ENCODE measurements at places on chromosomes 4 and X.

DNA sequence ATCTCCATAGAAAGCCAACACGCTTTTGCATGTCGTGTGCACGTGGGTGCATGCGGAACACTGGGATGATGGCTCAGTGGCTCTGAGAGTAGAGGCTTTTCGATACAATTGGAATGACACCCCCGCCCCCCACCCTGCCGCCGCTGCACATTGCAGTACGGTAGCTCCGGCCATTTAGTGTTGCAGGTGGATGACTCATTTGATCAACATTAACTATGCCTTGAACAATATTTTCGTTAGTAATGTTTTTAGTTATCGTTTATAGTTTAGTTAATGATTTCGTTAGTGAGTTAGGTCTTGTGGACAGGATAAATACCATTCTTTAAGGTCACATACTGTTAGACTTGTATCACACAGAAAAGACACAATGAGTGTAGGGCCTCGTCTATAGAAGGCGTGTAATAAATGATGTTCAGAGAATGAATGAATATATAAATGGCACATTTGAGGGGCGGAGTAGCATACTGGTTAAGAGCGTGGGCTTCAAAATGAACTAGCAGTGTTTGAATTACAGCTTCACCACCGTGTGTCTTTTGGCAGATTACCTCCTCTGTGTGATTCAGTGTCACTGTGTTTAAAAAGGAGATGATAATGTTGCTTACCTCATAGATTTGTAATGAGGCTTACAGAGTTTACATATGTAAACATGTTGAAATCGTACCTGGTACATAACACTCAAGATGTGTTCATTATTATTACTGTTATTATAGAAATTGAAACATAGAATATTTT lies 67.2 kb upstream of the TENM3 start:
- DNase-seq: no peak

DNA sequence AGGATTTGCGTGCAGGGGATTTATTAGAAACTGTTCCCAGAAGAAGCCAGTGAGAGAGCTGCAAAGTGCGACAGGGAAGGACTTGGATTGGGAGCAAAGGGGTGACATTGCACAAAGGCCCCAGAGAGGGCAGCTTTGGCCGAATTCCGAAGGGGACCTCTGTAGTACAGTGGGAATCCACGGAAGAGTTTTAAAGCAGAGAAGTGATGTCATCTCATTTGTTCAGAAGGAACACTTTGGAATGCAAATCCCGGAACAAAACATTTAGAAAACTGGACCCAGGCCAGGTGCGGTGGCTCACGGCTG lies 71.7 kb downstream of the FAM184B start:
- no peak for DNase-seq

GRCh38 chr4:127856196-127856812 lies 24.4 kb upstream of the PLK4 start:
- DNase-seq: no peak

GRCh38 chr4:111537165-111537564 lies 608.1 kb upstream of the FAM241A start:
- no peak for DNase-seq

- DNase-seq: no peak
These were observed 395.3 kb upstream of the PITX2 start for GRCh38 chr4:111018216-111018615.

GRCh38 chr4:87258677-87259076 lies 38.3 kb upstream of the KLHL8 start:
- DNase-seq: no peak

DNA sequence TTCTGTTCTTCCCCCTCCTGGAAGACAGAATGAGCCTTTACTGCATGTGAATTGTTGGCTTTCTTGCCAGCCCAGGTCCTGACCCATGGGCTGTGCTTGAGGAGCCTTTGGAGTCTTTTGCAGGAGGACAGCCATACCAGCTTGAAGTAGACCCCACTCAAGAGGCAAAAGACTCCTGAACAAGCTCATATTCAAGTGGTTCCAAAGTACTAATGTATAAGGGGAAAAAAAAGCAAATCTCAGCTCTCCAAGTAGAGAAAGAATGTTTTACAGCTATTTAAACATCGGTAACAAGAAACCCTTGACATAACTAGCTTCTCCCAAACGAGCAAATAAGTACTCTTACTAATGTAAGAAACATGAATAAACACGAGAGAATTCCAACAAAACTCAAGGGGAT lies 174.9 kb upstream of the MXRA5 start:
- DNase-seq: no peak

DNA sequence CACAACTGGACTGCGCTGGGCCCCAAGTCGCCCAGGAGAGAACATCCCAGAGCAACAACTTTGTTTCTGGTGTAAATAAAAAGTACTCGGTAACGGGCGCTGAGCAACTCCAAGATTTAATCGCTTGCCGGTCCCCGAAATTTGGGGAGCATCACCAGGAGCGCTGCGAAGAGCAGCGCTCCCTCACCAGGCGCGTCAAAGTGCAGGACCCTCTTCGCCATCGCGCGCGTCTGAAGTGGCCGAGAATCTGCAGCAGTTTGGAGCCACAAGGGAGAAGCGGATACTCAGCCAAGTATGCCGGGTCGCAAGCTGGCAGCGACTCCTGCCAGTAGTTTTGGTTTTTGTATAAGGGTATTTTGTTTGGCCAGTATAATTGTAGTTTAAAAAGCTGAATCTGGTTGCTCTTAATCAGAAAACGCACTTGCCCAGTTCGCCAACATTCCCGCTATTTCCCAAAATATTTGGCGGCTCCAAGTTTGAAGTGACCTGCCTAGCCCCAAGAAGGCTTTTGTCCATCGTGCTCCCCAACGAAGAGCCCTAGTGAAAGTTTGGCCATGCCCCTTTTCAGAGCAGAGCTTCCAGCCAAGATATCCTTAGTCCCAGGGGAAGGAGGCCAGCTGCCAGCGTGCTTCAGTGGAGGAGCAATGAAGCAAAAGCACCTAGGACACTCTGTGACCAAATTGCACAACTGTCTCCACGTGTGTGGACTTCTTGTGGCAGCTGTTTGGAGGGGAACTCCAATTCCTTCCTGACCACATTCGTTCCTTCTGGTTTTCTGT lies 557 bp upstream of the KDR start:
- no peak for DNase-seq

GRCh38 chrX:135200297-135200696 lies 29.1 kb upstream of the CT55 start:
- DNase-seq: no peak

DNA sequence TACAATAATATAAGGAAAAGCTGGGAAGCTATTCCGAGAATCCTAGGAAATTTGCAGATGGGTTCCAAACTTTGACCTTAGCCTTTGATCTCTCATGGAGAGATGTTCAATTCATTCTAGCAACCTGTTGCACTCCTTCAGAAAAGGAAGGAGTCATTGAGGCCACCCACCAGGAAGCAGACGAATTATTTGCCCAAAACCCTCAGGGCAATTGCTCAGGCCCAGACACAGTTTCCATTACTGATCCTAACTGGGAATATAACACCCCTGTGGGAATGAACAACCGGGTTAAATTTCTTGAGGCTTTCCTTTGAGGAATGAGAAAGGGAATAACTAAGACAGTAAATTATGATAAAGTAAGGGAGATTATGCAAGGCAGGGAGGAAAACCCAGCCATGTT lies 13.5 kb upstream of the ZNF280C start:
- DNase-seq: no peak

DNA sequence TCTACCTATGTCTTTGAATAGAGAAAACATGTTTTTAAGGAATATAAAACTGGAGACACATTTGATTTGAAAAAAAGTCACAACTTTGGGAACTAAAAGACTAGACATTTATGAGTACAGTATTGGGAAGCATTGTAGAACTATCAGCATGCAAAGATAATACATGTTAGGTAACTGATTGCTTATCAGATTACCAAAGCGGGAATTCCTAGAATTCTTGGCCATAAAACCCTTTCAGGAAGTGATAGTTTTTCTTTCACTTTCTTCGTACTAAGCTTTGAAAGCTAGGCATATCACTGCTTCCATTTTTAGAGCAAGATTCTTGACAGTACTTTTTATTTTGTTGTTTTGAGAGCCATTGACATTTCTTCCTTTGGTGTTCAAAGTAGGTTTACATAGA lies 646.6 kb upstream of the PITX2 start:
- no peak for DNase-seq

DNA sequence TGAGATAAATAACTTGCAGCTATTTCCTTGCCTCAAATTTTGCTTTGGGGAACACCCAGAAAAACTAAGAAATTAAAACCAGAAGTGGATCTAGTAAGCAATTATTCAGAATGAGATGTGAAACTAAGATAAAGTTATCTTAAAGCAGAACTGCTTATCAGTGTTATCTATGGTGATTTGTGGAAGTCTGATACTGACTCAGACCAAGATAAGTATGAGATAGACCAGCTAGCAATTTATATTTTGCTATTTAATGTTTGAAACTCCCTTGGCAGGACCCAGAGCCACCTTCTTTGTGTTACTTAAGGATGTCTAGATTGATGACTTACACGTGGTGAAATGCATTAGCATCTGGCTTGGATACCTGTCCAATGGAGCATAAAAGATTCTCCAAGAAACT lies 368.1 kb downstream of the EPHA5 start:
- no peak for DNase-seq

GRCh38 chr4:177271915-177272766 lies 37.5 kb upstream of the NEIL3 start:
- no peak for DNase-seq

DNA sequence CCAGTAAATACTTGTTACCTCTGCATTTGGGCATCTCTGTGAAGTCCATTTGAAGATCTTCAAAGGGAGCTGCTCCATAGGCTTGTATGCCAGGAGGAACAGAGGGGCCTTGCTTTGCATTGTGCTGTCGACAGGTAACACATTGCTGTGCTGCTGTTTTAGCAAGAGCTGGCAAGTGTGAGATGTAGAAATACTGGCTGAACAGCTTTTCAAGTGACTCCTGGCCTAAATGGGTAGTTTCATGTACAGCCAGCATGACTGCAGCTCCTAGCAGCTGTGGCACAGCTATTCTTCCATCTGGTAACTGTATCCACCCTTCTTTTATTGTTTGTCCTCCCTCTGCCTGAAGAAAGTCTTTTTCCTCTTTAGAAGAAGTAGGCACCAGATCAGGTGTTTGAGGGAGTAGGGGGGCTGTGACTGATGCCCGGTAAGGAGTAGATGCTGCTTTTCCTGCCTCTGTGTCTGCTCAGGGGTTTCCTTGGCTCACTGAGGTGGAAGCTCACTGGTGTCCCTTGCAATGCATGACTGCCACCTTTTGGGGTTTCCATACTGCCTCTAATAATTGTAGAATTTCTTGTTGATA lies 965.3 kb downstream of the CCSER1 start:
- DNase-seq: no peak

DNA sequence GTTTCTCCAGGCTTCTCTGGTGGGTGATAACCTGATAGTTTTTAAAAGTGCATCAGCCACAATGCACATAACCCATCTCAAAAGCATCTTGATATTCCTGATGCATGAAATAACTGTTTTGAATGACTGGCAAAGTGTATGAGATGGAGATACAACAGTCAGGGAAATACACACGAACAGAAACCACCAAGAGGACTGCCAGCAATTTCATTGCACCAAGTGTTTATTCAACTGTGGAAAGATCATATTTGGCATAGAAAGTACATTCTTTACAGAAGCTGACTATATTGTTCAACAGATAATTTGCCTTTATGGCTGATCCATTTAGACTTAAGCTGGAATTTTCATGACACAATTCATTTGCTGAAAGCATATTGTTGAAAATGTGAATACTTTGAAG lies 139.5 kb downstream of the SLIT2 start:
- no peak for DNase-seq

DNA sequence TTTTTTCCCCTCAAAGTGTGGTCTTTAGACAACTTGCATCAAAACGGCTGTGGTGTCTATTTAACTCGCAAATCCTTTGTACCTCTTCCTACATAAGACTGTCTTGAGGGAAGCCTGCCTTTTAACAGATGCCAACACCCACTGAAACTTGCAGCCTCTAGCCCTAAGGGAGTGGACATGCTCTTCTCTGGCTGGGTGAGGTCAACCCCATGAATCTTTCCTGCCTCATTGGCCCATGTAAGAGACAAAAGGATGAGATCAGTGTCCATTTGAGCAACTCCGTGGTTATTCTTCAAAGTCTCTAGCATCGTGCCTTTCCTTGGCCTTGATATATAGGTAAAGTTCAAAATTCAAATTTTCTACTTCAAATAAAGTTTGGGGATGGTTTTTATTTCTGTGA lies 134.7 kb downstream of the SHROOM3 start:
- DNase-seq: no peak

GRCh38 chr4:26819026-26819425 lies 41.6 kb upstream of the STIM2 start:
- DNase-seq: no peak

- DNase-seq: no peak
These were observed 125.8 kb upstream of the SLC7A11 start for GRCh38 chr4:138367942-138368341.

DNA sequence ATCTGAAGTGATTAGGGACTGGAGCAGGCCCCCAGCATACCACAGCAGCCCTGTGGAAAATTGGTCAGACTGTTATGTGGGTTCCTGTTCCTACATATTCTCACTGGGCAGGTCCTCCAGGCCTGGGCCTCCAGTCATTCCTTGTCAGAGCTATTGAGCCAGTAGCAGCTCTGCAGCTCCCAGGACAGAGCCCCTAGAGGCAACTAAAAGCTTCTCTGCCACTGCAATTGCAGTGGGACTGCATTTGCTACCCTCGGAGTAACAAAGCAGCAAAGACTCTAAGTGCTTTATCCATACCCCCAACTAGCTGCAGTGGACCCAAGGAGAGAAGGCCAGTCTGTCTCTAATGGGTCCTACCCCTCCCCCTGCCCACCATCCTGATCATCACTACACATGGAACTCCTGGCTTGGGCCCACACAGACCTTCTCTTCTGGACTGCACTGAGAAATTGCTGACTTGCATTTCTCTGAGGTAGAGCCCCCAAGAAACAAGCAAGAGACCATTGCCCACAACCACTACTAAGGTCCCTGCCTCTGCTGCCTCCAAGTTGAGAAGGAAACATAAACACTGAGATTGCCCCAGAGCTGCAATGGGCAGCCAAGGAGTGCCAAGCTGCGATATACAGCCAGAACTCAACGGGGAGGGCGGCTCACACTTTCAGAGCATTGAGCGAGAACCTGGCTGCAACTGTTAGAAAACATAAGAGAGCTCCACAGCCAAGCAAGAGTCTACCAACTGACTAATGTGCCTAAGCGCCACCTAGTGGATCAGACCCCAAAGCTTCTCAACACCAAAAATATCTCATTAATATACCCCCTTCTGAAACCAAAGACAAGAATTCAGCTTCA lies 738.7 kb upstream of the NDST4 start:
- DNase-seq: peak; percentile 55

GRCh38 chr4:13328591-13328990 lies 155.5 kb downstream of the RAB28 start:
- DNase-seq: no peak

DNA sequence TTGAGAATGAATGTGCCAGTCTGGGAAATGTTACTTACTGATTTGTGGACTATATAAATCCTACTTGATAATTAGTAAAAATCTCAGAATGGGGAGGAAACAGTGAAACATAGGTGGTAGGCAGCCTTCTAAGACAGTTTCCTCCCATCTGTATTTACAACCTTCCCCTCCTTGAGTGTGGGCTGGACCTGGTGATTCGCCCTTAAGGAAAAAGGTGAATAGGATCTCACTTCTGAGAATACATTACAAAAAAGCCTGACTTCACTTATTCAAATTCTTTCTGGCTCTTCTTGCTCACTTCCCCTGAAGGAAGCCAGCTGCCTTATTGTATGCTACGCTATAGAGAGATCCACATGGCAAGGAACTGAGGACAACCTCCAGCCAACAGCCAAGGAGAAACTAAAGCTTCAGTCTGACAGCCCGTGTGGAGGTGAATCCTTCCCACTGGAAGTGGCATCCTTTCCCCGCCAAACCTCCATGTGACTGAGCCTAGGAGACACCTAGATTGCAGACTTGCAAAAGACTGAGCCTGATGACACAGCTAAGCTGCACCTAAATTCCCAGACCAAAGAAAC lies 585.0 kb downstream of the STPG2 start:
- no peak for DNase-seq
